SJSA1 (cell line): ENCODE measurements at places on chromosomes 12 and 14. TPM values are rescaled to one million over a fixed set of nuclear protein-coding genes. Genes with fewer than 3 reads are reported as not detected.

Gene TAS2R7
- not detected in 2 replicates for total RNA-seq

Gene MLEC
- total RNA-seq: 70.0 and 84.6 TPM in 2 replicates

Gene DPPA3
- total RNA-seq: not detected in 2 replicates

Gene GPR162
- total RNA-seq: 0.16 TPM in 1 of 2 replicates, not detected in the other

Gene PTPRO
- total RNA-seq: 0.55 and 0.91 TPM in 2 replicates

Gene KRT86
- total RNA-seq: 0.37 TPM in 1 of 2 replicates, not detected in the other

Gene CLEC1A
- not detected in 2 replicates for total RNA-seq

Gene FOXG1
- not detected in 2 replicates for total RNA-seq

Gene CLEC4E
- total RNA-seq: not detected in 2 replicates

Gene MANSC4
- total RNA-seq: not detected in 2 replicates

Gene PAX9
- total RNA-seq: 1.0 and 3.8 TPM in 2 replicates

DNA sequence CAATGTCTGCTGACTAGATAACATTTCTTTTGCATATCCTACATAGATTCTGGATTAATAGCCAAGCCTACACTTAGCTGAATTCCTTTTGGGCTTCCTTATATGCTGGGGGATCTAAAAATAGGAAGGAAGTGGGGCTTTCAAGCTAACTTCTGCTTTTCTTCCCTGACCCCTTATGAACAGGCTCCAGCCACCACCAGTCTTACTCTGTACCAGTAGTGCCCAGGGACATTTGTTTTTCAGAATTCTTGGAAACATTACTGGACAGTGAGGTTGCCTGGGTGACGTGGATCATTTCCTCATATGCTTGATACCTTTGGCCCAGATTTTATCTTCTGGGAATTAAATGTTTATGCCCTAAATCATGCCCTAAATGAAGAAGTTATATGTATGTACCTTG lies 55.9 kb upstream of the SRRM4 start:
- DNase-seq: no peak

DNA sequence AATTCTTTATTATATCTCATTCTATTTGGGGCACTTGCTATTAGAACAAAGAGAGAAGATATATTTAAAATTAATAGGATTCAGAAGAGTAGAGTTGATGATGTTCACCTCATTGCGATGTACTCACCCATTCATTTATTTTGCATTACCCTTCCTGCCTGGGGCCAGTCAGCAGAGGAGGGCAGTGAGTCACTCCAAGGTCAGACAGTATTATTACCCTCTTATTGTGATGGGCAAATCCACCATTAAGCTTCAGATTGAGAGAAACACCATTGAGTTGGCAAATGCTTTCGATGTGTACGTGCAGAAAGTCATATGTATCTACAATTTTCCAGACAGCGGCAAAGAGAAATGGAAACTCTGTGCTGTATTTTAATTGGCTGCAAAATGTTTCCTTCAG lies 134.2 kb downstream of the BICD1 start:
- no peak for DNase-seq

DNA sequence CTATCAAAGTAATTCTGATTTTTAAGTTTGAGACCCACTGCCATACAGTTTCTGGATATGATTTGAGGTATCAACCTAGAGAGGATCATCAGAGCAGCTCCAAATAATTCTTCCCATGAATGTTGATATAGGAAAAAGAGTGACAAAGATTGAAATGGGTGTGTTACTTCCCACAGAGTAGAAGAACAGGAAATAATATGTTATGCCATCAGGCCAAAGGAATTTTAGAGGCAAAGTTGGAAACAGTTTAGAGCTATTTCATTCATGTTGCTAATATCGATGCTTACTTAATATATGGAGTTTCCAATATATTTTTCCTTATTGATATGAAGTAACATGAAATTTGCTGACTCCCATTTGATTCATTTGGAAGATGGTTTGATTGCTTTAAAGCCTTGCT lies 8.9 kb upstream of the MSRB3 start:
- DNase-seq: no peak

- no peak for DNase-seq
Observed at GRCh38 chr12:5705791-5706190, 239.3 kb downstream of the ANO2 start.

DNA sequence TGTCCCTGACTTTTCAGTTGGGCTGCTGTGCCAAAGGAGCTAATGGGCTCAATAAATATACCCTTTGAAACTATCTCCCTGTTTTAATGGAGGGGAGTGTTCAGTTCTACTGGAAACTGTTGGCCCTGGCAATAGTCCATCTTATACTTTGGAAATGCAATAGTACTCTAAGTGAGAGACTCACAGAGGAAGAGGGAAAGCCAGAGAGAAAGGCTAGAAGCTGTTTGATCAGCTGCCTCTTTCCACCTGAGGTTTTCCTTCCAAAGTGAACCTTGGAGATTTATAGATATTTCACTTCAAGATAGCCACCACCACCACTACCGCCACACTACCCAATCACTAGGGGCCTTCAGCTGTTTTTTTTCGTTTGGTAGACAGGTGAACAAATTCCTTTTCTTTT lies 93.6 kb upstream of the CCDC91 start:
- no peak for DNase-seq

DNA sequence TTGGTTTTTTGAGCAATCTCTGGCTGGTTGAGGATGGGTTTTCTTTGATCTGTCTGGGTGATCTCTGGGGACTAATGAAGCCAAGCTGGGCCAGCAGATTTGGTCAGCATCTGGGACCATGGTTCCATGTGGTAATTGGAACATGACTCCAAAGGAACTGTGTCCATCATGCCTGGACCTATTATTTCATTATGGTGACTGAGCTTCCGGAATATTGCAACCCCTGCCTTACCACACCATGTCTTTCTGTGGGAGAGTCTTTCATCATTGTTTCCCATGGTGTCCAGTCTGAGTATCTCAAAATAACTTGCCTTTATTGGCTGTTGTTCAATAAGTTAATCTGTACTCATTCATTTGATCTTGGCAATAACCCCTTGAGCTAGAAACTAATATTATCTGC lies 624.9 kb upstream of the TBX3 start:
- DNase-seq: no peak

DNA sequence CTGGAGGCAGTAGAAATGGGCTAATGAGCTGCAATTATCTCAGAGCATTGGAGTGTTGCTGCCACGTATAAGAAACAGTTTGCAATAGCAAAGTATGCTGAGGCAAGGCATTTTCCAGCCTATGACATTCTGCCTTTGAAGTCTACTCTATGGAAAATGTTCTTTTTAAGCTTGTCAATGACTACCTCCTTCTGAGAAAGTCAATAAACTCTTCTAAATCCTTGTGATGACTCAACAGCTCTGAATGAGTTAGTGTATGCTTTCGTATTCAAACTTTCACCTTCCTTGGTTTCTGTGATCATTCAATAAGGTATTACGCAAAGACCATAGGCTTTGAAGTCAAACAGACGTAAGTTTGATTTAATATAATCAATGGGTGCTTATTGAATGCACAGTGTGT lies 111.2 kb downstream of the CAPZA3 start:
- no peak for DNase-seq

DNA sequence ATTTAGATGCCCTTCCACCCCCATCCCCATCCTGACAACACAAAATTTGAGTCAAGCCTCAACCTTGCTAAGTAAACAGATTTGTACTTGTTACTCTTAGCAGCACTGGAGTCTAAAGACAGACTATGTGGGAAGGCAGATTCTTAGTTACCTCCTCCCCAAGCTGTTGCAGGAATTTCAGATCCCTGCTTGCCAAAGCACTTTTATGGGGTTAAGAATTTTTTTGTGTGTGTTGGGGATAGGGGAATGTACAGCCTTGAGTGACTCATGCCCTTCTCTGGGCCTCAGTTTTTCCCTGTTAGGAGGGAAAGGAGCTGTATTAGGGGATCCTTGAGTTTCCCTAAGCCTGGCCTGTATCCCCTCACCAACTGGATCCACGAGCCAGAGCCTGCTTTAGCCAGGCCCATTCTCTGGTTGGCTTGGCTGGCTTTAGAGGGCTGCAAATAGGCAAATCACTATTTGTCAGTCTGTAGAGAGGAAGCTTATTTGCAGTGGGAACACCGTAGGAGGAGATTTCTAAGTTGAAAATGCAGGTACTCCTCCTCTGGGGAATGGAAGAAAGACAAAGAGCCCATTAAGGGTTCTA lies 27.7 kb upstream of the RNU6-8 start:
- no peak for DNase-seq

GRCh38 chr14:77024171-77024691 lies 4.3 kb downstream of the IRF2BPL start:
- DNase-seq: no peak

GRCh38 chr12:84186433-84186832 lies 726.2 kb downstream of the SLC6A15 start:
- no peak for DNase-seq

- peak; percentile 56 for DNase-seq
Observed at GRCh38 chr12:39145175-39145999, 240.0 kb upstream of the CPNE8 start.

- DNase-seq: no peak
Observed at GRCh38 chr12:100484183-100484886, 10.7 kb downstream of the NR1H4 start.

GRCh38 chr12:57727758-57728395 lies 10.7 kb downstream of the AGAP2 start:
- DNase-seq: no peak

- DNase-seq: no peak
Observed at GRCh38 chr14:85317491-85318021, 212.4 kb upstream of the FLRT2 start.

GRCh38 chr12:130116791-130117190 lies 45.5 kb upstream of the FZD10 start:
- DNase-seq: no peak

DNA sequence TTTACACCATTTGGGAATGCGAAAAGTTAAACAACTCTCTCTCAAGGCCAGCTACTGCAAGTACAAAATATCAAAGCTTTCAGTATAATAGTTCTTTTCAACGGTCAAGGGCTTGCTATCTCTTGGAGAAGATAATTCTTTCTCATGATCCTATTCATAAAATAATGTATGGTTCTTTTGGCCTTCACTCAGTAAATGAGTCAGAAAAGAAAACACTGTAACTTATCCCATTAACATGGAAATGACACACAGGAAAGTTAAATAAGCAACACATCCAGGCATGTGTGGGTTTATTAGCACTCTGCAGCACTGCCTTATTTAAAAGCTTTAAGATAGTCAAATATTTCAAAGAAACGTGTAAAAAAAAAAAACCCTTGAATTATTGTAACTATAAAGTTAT lies 36.9 kb downstream of the ZFC3H1 start:
- DNase-seq: no peak

DNA sequence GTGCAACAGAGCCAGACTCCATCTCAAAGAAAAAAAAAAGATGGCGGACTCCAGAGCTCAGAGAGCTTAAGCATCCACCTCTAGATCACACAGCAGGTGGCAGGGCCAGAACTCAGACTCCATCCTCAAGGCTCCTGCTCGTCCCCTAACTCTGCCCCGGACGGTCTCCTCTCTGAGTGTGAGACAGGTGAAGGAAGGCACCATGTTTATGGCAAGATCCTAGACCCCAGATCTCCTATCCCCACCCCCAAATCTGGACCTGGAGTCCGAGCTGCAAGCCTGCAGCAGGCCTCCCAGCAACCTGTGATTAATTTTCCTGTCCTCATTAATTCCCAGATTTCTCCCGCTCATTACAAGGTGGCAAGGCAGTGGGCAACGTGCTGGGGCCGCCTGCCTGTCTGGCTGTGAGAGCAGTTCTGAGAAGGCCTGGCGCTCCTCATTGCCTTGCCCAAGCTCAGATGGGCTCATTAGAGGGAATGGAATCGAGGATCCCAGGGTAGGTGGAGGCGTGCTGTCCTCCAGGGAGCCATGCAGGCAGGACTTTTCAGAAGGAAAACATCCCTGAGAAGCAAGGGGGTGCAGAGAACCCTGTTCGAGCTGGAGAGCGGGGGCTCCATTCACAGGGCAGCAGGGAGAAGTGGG lies 296.6 kb upstream of the RTL1 start:
- DNase-seq: no peak

- DNase-seq: no peak
Observed at GRCh38 chr14:99188731-99189191, 83.2 kb downstream of the BCL11B start.

DNA sequence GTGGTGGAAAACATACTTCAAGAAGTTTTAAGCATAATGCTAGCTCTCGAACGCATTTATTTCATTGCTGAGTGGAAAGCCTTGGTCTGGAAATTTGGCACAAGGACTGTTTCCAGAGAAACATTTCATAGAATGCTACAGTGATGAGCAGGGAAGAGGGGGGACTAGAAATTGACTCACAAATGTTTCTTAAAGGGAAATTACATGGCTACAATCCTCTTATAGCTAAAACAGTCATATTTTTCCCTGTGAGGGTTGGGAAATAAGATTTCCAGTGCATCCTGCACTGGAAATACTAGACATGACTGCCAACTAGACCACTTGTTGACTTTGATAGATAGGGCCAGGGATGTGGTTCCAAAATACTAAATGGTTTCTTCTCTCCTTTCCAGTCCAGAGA lies 197.3 kb upstream of the RGS6 start:
- DNase-seq: no peak

- DNase-seq: no peak
Observed at GRCh38 chr12:113770389-113770865, 195.7 kb downstream of the RBM19 start.

GRCh38 chr12:27549801-27550652 lies 26.0 kb downstream of the PPFIBP1 start:
- DNase-seq: peak; percentile 74

- DNase-seq: no peak
Observed at GRCh38 chr12:98757455-98757854, 112.4 kb downstream of the APAF1 start.

GRCh38 chr12:120766566-120766965 lies 40.9 kb downstream of the ACADS start:
- DNase-seq: no peak

- no peak for DNase-seq
Observed at GRCh38 chr12:9072481-9073038, 43.2 kb downstream of the A2M start.

DNA sequence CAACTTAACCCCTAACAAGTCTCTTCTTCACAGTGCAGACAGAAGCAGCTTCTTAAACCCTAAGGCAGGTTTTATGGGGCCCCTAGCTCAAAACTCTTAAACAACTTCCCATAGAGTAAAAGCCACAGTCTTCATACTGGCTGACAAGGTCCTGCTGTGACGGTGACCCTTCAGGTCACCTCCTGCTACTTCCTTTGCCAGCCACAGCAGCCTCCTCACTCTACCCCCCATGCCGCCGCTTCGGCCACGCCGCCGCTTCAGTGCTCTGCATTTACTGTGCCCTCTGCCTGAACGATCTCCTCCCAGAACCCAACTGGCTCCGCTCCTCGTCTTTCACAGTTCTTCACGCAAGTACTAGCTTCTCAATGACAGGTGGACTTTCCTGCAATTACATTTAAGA lies 45.5 kb downstream of the ACADS start:
- DNase-seq: no peak

GRCh38 chr12:110199339-110200123 lies 75.4 kb downstream of the IFT81 start:
- peak; percentile 46 for DNase-seq
